Vagina (tissue), 2 donors: ENCODE measurements at places on chromosomes 12 and 14. TPM values are rescaled to one million over a fixed set of nuclear protein-coding genes. Genes with fewer than 3 reads are reported as not detected.

Gene SYNDIG1L
- not detected for total RNA-seq

Gene ZNF891
- 3.4 TPM for total RNA-seq

Gene NELL2
- 16.9 TPM for total RNA-seq

Gene CFAP251
- 8.8 TPM for total RNA-seq

Gene HVCN1
- 7.6 TPM for total RNA-seq

Gene ENDOU
- 21.4 TPM for total RNA-seq

Gene RESF1
- total RNA-seq, result 76.1 TPM

Gene ARHGEF25
- 28.7 TPM for total RNA-seq

DNA sequence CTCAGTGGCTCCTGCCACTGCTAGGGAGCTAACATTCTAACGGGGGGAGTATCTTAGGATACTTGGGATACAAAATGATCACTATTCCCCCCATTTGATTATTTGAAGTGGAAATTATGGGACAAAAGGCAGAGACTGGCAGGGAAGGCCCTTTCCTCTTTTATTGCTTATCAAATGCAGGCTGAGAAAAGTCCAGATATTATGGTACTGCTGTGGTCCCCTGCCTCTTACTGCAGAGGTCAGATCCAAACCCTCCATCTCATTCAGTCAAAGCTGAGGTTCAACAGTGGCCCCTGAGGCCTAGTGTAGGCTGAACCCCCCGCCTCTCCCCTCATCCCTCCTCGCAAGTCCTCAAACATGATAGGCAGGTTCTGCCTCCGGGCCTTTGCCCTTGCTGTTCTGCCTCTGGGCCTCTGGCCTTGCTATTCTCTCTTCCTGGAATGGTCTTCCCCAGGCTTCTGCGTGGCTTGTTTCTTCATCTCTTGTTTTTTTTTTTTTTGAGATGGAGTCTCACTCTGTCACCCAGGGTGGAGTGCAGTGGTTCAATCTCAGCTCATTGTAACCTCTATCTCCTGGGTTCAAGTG is 34.2 kb downstream of the KRT80 start:
- H3K27ac ChIP-seq, result no peak overlapping the region
- no peaks in the 10 kb centered on the region for H3K27me3 ChIP-seq
- H3K36me3 ChIP-seq, result no peaks in the 10 kb centered on the region

DNA sequence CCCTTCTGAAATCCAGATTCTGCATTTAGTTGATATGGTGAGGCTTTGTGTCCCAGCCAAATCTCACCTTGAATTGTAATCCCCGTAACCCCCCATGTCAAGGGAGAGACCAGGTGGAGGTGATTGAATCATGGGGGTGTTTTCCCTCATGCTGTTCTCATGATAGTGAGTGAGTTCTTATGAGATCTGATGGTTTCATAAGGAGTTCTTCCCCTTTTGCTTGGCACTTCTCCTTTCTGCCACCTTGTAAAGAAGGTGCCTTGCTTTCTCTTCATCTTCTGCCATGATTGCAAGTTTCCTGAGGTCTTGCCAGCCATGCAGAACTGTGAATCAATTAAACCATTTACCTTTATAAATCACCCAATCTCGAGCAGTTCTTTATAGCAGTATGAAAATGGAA is 23.1 kb upstream of the C12orf42 start:
- H3K4me1 ChIP-seq, result no peaks in the 10 kb centered on the region
- no peaks in the 10 kb centered on the region for H3K27me3 ChIP-seq
- H3K27ac ChIP-seq, result no peak overlapping the region
- H3K4me3 ChIP-seq, result no peak overlapping the region
- DNase-seq, result no peak
- H3K36me3 ChIP-seq, result no peaks in the 10 kb centered on the region

DNA sequence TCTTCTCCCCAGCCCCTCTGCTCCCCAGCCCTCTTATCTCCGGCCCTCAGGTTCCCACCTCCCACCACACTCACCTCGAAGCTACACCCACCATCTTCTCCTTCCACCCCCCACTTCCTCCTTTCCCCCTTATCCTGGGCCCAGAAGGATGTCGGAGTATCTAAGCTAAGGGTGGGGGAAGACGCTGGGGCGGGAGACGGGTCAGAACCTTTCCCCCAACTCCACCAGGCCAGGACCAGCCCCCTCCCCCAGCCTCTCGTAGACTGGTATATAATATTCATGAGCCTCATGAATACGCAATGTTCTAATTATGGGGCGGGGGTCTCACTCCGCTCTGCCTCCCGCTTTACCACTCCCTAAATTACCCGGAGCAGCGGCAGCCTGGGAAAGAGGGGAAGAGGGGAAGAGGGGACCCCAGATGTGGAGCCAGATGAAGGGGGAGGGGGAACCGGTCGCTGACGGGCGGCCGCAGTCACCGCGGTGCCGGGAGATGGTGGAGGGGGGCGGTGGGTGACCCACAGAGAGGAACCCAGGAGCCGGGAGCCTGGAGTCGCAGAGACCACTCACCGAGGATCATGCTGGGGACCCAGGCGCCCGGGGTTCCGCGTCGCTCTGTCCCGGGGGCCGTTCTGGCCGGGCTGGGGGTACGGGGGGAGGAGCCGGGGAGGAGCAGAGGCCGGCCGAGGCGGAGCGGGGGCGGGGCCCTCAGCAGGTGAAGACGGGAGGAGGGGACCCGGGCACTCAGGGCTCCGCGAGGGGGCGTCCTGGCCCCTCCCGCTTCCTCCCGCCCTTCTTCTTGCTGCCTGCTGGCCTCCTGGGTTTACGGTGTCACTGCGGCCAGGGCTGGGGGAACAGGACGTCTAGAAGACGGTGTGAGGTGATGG is 6.4 kb upstream of the ZNF385A start:
- H3K4me1 ChIP-seq, result peaks cover 70% of the 10 kb centered on the region
- H3K27ac ChIP-seq, result peak overlapping the region; percentile 93
- H3K4me3 ChIP-seq, result peak overlapping the region; percentile 58
- no peak for DNase-seq
- H3K27me3 ChIP-seq, result no peaks in the 10 kb centered on the region
- H3K36me3 ChIP-seq, result no peaks in the 10 kb centered on the region

DNA sequence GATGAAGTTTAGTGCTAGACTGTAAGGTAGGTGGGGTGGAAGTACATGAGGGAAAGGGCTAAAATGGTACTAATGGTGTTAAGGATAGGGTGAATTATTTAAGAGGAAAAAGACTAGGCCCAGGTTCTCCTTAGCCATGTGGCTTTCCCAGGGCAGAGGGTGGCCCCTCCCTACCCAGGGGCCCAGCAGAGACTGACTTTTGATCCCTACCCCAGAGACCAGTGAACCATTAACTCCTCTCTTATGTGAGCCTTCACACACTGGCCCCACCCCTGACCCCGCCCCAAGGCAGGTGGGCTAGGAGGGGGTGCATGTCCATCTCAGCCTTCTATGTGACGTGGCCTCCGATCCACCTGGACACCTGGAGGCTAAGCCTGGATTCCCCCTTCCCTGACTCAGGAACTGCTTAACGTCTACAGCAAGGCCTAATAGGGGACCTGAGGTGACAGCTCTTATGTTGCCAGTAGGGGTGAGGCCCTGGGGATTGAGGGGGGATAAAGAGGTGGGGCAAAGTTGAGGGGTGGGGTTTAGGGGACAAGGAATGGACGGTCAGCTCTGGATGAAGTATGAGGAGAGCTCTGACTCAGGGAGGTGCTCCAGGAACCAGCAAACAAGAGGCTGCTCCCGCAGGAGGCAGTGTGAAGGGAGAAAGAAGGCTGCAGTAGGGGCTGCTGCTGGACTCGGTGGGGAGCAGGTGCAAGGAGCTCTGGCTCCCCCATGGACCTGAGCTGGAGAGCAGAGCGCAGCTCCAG is 757 bp downstream of the SLC39A5 start:
- H3K27ac ChIP-seq, result no peak overlapping the region
- no peaks in the 10 kb centered on the region for H3K4me1 ChIP-seq
- H3K36me3 ChIP-seq, result peaks cover 11% of the 10 kb centered on the region
- DNase-seq, result no peak
- no peak overlapping the region for H3K4me3 ChIP-seq

- H3K27ac ChIP-seq, result no peak overlapping the region
- no peak for DNase-seq
Observed at GRCh38 chr12:4112734-4113325, 160.7 kb upstream of the CCND2 start.

DNA sequence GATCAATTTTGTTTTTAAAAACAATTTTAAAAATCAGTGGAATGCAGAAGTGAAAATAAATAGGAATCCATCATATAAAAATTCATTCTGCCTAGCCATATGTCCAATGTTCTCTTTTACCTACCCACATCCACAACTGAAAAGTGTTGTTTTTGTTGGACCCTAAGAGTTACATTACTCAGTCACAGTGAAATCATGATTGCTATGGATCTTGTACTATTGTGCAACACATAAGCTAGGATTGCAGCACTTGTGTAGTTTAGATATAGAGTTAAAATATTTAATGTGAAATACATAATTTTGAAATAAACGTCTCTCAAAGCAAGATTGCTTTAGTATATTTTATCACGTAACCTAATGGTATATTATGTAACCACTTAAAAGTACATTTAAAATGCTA is 213.3 kb upstream of the CLEC14A start:
- H3K4me3 ChIP-seq, result no peak overlapping the region
- no peaks in the 10 kb centered on the region for H3K36me3 ChIP-seq
- no peak overlapping the region for H3K27ac ChIP-seq
- H3K4me1 ChIP-seq, result no peaks in the 10 kb centered on the region
- no peak for DNase-seq
- no peaks in the 10 kb centered on the region for H3K27me3 ChIP-seq

GRCh38 chr14:85085981-85086380 is 444.0 kb upstream of the FLRT2 start:
- H3K4me1 ChIP-seq, result no peaks in the 10 kb centered on the region
- no peak overlapping the region for H3K27ac ChIP-seq
- no peak for DNase-seq
- no peaks in the 10 kb centered on the region for H3K36me3 ChIP-seq
- no peak overlapping the region for H3K4me3 ChIP-seq

DNA sequence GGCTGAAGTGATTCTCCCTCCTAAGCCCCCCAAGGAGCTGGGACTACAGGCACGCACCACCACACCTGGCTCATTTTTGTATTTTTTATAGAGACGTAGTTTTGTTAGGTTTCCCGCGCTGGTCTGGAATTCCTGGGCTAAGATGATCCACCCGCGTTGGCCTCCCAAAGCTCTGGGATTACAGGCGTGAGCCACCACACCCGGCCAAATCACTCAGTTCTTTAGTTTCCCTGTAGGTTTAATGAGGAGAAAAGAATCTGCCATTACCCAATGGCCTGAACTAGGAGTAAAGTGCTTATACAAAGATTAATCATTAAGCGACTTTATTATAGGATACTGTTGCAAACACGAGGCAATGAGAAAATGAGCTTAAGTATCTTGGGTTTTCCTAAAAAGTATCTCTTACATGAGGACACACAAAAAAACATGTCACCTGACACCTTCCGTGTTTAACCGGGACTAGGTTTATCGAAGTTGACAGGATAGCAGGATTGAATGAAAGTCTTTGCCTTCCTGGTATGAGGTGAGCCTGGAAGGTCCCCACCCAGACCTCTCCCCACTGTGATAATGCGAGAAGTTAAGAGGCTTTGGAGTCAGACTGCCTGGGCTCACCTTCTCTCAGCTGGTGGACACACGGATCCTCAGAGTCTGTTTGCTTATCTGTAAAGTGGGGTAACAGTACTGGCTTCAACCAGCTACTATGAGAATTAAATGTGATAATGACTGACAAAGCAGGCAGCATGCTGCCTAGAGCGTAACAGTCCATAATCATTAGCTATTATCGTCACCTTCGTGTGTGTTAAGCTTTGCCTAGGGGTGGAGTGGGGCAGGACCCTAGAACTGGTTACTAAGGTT is 133.5 kb upstream of the KRAS start:
- peak overlapping the region; percentile 98 for H3K27ac ChIP-seq
- H3K27me3 ChIP-seq, result no peaks in the 10 kb centered on the region
- H3K4me3 ChIP-seq, result peak overlapping the region; percentile 79
- H3K4me1 ChIP-seq, result no peaks in the 10 kb centered on the region
- no peak for DNase-seq

DNA sequence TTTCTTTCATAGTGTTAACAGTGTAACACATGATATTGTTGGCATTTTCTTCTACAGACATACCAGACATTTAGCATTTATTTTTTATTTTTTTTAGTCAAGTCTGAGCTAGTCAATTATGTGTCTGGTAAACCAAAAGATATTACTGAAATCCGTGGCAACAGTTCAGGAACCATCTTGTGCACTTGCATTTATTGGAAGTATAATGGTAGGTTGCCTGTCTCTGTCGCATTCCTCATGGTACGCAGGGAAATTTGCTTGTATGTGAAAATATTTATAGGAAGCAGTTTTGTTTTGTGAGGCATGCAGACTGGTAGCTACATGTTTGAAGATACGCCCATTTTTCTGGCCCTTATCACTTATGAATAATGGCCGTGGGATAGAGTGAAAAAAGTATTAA is 186.1 kb upstream of the SLC38A2 start:
- no peaks in the 10 kb centered on the region for H3K36me3 ChIP-seq
- H3K27me3 ChIP-seq, result no peaks in the 10 kb centered on the region
- H3K4me1 ChIP-seq, result peaks cover 39% of the 10 kb centered on the region
- H3K4me3 ChIP-seq, result no peak overlapping the region

- no peaks in the 10 kb centered on the region for H3K27me3 ChIP-seq
- no peak overlapping the region for H3K27ac ChIP-seq
- H3K4me3 ChIP-seq, result no peak overlapping the region
- peaks cover 12% of the 10 kb centered on the region for H3K4me1 ChIP-seq
- no peak for DNase-seq
Observed at GRCh38 chr12:11947213-11947612, 123.5 kb upstream of the BCL2L14 start.

DNA sequence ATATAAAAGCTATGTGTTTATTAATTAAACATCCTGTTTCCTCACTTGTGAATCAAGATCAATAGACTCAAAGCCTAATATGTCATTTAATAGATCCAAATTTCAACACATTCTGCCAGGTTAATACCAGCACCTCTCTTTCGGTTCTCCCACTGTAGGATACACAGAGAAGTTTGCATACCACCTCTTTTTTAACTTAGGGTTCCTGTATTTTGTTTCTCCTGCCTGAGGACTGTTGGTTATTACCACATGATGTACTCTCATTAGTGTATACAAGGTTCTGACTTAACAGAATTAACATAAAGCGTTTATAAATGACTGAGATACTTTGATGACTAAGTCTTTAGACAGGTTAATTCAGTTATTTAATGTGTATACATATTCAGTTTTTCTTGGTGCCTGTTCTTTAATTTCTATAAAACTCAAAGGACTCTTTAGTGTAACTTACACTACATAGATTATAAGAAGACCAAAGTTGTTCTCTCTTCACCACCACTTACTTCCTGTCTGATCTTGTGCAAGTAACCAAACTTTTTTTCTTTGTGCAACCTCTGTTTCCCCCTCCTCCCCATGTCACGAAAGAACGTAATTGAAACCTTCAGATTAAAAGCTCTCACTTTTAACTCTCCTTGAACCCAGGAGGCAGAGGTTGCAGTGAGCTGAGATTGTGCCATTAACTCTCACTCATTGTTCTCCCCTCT is 89.8 kb upstream of the DNM1L start:
- H3K4me3 ChIP-seq, result no peak overlapping the region
- H3K27ac ChIP-seq, result no peak overlapping the region
- H3K4me1 ChIP-seq, result no peaks in the 10 kb centered on the region
- DNase-seq, result no peak
- no peaks in the 10 kb centered on the region for H3K27me3 ChIP-seq
- no peaks in the 10 kb centered on the region for H3K36me3 ChIP-seq

- H3K27ac ChIP-seq, result no peak overlapping the region
Observed at GRCh38 chr12:41365653-41366171, 177.6 kb downstream of the PDZRN4 start.
